ENCODE measurements at places on chromosomes 11 and 22. TPM values are rescaled to one million over a fixed set of nuclear protein-coding genes. Genes with fewer than 3 reads are reported as not detected.

The ARHGEF17 gene
- not detected for total RNA-seq

The APOL6 gene
- 28.5 TPM for total RNA-seq

The ANKRD49 gene
- total RNA-seq, result 16.5 TPM

The TECTA gene
- total RNA-seq, result 0.19 TPM

The HPX gene
- total RNA-seq, result not detected

The SEC14L6 gene
- total RNA-seq, result not detected

The NPAS4 gene
- total RNA-seq, result not detected

The OR51B2 gene
- not detected for total RNA-seq

The RAB38 gene
- total RNA-seq, result 4.4 TPM

The ZNF70 gene
- total RNA-seq, result 3.5 TPM

The TRPC6 gene
- not detected for total RNA-seq

The GLB1L3 gene
- total RNA-seq, result 4.7 TPM

The NLRP6 gene
- total RNA-seq, result 1.8 TPM

The NTM gene
- total RNA-seq, result not detected

The C11orf42 gene
- not detected for total RNA-seq

The TEX54 gene
- total RNA-seq, result 1.4 TPM

The ISX gene
- total RNA-seq, result not detected

The CDC42BPG gene
- 0.50 TPM for total RNA-seq

The OR52E8 gene
- not detected for total RNA-seq

The SLC22A24 gene
- not detected for total RNA-seq

The UPK3A gene
- not detected for total RNA-seq

The B4GALNT4 gene
- 0.42 TPM for total RNA-seq

The C11orf91 gene
- not detected for total RNA-seq

The FAM89B gene
- total RNA-seq, result 31.1 TPM

The UBQLNL gene
- total RNA-seq, result 0.10 TPM

The KDM4E gene
- total RNA-seq, result not detected

All from activated CD8-positive, alpha-beta memory T cell treated with anti-CD3 and anti-CD28 coated beads for 36 hours (primary cell).